Stimulated activated naive CD8-positive, alpha-beta T cell treated with anti-CD3 and anti-CD28 coated beads, Interleukin-15, Interleukin-2, amounts not matched to agents 100 U/mL and 50 U/mL, for 24 hours (primary cell): ENCODE measurements at places on chromosomes 2 and 18.

DNA sequence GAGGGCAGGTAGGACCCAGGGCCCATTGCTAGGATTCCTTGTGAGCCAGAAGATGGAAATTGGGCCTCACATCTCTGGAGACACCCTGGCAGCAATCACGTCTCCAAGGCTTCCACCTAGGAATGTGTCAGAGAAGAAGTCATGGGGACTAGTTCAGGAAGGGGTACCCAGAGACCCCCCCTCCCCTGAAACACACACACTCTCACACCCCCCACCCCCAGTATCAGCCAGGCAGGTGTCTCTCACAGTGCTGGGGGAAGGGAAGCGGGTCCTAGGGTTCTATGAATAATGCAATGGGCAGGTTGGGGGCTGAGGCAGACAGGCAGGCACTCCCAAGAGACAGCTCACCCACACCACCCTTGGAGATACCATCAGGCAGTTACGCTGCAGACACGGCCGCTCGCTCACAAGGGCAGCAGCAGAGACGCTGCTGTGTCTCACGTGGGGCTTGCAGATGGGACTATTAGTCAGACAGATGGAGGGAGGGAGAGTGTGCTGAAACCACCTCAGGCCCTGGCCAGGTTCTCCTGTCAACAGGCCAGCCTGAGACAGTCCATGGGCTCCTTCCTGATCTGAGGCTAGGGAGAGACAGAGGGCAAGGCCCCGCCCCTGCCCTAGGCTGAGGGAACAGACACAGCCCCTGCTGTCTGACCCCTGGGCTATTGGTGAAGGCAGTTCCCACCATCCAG is 134.6 kb downstream of the CYP26B1 start:
- no peak for DNase-seq

GRCh38 chr2:15784886-15785801 is 155.2 kb upstream of the MYCN start:
- DNase-seq: no peak

- DNase-seq: no peak
Observed at GRCh38 chr2:113064898-113065297, 2.9 kb upstream of the IL1F10 start.

- DNase-seq: no peak
Observed at GRCh38 chr2:125424266-125424785, 1231.6 kb upstream of the GYPC start.

- DNase-seq: no peak
Observed at GRCh38 chr2:64860276-64860885, 128.8 kb upstream of the SLC1A4 start.

DNA sequence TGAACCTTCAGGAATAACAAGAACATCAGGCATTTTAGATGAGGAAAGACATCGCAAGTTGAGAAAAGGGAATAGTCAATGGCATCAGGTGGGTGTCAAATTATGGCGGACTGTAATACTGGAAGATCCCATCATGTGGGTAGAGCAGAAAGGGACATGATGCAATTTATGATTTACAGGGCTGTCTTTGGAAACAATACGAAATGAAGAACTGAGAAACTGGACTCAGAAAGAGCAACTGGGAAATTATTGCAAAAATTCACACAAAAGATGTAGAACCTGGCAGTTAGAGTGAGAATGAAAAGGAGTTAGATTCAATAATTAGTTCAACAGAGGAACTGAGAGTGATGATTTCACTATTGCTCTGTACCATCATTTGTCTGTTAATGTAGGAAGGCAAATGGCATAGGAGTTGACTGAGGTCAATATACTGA is 1635.0 kb upstream of the ACVR2A start:
- DNase-seq: no peak

- no peak for DNase-seq
Observed at GRCh38 chr18:39753178-39753577, 2187.6 kb upstream of the CELF4 start.

DNA sequence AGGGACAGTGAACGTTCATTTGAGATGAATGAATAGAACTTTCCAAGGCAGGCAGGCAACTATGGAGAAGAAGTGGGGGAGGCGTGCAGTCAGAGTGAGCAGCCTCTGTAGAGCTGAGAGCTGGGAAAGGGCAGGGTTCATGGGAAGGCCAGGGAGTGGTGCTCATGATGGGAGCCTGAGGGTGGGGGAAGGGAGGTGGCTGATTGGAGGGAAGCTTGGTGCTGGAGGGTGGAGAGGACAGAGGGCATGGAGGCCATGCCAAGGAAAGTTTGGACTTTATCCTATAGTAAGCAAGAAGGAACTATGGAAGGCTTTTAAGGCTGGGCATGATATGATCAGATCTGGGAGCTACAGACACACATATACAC is 47.6 kb upstream of the LGALSL start:
- DNase-seq: no peak

GRCh38 chr2:127607399-127607908 is 38.5 kb upstream of the GPR17 start:
- no peak for DNase-seq

- peak; percentile 82 for DNase-seq
Observed at GRCh38 chr2:176269319-176270099, at the start of gene MTX2. Gene MTX2, plus strand, starts transcription at chr2:176269442. Its CDS starts 188 bp downstream, at chr2:176269630.

DNA sequence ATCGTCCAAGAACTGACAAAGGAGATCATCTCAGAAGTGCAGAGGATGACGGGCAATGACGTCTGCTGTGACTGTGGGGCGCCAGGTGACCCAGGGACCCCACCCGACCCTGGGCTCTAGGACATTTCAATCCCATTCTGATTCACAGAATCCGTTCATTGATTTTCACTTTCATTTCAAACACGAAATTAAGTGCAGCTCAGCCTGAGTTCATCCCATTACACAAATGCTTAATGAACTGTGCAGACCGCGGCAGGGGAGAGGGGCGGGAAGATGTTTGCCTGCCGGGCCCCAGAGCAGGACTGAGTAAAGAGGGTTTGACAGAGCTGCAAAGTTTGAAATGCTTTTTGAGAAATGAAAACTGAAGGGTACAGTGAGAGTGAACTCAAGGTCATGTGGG is 67.1 kb downstream of the ITGB1BP1 start:
- no peak for DNase-seq

DNA sequence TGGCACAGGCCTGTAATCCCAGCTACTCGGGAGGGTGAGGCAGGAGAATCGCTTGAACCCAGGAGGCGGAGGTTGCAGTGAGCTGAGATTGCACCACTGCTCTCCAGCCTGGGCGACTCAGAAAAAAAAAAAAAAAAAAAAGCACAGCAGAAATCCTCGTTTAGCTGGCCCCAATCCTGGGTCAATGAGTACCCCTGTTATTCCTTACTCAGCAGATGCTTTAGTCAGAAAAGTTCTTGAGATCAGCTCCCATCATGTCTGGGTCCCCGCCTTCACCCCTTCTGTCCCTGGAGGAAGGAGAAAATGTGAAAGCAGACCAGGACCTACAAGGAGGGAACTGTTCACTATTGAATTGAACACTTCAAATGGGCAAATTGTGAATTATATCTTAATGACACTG is 16.4 kb upstream of the KCNG3 start:
- DNase-seq: no peak

GRCh38 chr2:105611811-105612424 is 132.8 kb upstream of the NCK2 start:
- DNase-seq: no peak

DNA sequence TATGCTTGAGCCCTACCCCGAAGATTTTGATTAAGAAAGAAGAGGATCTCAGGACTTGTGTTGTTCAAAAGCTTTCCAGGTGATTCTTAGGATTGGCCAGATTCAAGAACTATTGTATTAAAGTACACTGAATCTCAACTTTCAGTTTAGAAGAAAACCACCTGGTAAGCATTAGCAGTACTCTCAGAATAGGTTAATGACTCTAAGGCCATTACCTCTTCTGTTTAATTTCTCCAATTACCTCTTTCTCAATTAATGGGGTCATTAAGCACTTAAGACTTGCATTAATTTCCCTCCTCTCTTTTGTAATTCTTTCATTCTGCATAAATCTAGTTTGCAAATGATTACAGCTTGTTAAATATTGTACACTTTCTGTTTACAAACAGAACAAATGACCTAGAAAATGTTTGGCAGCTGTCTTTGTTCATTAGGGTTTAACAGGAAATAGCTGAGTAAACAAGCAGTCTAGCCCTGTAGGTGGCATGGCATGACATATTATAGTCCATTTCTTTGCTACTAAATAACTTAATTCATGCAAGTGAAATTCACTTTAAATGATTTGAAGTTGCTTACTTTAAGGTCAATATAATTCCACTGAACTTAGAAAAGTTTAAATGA is 20.4 kb upstream of the TDRD15 start:
- no peak for DNase-seq

- no peak for DNase-seq
Observed at GRCh38 chr18:80225685-80226084, 21.6 kb downstream of the PARD6G start.

- no peak for DNase-seq
Observed at GRCh38 chr2:132645722-132646539, 24.1 kb downstream of the LYPD1 start.

GRCh38 chr2:67846370-67847070 is 216.3 kb downstream of the C1D start:
- DNase-seq: peak; percentile 41

DNA sequence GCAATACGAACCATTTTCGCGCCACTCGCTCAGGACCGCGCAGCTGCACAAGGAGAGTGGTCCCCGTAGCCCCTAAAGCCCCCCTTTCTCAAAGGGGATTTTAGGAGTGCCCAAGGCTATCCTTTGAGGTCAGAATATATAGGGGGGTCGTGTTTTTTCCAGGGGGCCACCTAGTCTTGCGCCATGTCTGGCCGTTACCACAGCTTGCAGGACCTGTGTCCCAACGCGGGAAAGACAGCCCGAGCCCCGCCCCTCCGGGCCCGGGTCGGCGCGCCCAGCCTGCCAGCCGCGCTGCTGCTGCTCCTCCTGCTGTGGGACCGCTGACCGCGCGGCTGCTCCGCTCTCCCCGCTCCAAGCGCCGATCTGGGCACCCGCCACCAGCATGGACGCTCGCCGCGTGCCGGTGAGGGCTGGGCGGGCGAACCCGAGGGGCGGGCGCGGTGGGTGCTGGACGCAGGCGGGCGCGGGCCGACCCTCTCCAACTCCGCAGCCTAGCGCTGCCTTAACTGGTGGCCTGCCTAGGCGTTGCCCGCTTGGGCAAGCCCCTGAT is at the start of gene CDCA7:
Gene CDCA7, plus strand, starts transcription at position 291 of the 550 bp plus-strand sequence. Its CDS starts 92 bp downstream, at position 383.
- peak; percentile 80 for DNase-seq

DNA sequence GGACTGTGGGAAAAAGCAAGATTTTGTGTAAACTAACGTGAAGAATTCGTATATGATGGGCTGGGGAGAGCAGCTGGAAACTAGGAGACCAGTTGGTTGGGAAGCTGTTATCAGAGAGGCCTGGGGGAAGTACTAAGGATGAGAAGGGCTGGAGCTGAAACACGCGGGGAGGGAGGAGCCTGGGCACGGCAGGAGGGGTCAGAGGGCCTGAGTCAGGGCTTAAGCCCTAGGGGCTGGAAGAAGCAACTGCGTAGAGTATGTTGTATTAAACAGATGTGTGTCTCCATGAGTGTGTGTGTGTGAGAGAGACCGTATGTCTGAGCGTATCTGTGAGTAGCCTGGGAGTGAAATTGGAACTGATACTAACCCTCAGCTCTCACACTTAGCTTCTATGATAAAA is 8.4 kb downstream of the POMC start:
- peak; percentile 15 for DNase-seq

- no peak for DNase-seq
Observed at GRCh38 chr2:23619941-23620340, 235.0 kb downstream of the KLHL29 start.
